ENCODE measurements at places on chromosomes 5 and 9.

DNA sequence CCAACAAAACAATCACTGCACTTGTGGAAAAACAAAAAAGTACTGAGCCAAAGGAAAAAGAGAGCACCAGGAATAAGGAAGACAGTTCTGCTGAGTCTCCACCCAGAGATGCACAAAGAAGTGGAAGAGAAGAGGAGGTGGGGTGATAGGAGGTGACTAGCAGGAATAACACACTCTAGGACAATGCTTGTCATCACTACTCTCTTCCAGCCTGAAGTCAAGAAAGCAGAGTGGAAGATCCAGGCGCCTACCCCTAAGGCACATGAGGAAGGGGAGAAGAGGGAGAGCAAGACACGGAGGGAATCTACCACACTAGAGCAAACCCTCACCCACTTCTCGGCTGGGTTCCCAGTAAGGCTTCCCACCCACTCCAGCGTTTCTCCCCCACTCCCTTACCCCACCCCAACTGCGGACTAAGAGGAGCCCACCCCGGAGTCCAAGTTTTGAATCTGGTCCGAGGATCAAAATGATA, 1.7 kb downstream of the SLIT3 start:
- no peak for DNase-seq

DNA sequence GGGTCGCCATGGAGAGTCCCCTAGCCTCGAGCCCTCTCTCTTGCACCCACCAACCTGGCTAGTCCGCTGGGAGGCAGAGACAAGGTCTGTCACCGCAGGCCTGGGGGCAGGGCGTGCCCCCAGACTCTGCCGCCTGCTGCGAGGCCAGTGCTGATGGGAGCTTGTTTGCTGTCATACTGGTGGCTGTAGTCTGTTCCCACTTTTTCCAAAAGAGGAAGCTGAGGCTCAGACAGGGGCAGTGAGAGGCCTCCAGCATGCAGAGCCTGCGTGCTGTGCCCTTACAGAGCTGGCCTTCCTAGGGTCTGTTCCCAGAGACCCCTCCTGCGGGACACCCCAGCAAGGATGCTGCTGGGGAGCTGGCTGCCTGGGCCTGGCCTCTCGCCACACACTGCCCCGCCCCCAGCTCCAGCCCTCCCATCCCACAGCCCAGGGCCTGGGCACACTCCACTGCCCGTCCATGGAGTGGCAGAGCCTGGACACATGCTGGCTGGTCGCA, 21.0 kb upstream of the SUSD3 start:
- DNase-seq, result no peak

DNA sequence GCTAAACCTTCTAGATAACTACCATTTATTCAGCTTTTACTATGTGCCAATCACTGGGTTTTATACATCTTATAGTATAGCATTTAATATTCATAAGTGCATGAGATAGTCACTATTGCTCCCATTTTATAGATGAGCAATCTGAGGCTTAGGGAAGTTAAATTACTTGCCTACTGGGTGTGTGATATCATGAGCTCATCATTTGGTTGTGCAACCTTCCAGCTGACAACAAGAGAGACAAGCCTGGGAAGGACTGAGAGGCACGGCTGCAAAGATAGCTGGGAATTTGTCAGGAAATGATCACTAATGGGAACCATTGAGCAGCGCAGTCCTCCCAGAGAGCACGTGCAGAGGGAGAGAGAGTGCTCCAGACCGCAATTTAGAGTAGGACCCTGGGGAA, 481.6 kb upstream of the KIF2A start:
- DNase-seq, result no peak

DNA sequence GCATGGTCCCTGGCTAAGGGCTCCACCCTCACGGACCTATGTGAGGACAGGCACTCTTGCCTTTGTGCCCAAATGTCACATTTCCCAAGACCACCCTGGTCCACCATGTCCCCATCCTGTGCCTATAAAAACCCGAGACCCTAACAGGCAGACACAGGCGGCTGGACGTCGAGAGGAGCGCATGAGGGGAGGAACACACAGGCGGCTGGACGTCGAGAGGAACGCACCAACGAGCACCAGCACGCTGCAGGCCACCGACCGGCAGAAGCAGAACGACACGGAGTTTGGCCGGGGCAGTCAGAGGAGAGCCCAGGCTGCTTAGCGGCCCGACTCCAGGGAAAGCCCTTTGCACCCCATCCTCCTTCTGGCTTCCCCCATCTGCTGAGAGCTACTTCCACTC, 119.9 kb downstream of the ADAMTS2 start:
- DNase-seq, result no peak

DNA sequence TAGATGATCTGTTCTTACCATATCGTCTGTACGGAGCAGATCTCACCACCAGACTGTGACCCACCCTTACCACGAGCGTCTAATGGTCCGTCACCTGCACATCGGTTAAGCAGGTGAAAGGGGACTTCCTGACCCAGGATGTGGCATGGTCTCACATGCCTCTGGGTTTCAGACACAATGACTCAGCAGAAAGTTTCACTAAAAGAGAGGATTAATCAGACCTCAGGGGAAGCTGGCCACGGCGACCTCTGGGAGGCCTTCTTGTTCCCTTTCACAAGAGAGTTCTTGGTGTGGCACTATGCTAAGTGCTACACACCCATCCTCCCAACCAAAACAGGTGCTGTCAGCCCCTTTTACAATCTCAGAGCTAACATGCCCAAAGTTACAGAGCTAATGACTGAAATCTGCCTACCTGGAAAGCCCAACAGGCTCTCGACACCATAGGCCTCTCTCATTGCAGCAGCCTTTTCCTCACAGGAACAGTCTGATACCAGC, 41.6 kb downstream of the ADAMTS12 start:
- no peak for DNase-seq

- no peak for DNase-seq
These were observed 232.3 kb upstream of the PTGER4 start for GRCh38 chr5:40447438-40447837.

DNA sequence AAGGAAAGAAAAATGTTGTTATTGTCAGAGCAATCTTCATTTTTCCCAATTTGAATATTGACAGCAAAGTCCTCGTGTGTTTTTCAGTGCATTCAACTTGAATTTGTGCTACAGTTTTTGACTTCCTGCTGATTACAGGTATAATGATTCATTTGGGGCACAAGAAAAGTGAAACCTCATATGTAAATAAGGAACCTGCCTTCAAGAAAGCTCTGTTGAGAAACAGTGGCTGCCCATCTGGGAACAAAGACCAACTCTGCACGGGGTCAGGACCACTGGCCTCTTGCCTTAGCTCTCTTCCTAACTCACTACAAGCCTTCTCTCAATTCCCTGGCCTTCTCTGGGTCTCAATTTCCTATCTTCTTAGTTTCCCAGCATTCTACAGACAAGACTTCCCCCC, 21.0 kb downstream of the TIMD4 start:
- DNase-seq, result no peak

DNA sequence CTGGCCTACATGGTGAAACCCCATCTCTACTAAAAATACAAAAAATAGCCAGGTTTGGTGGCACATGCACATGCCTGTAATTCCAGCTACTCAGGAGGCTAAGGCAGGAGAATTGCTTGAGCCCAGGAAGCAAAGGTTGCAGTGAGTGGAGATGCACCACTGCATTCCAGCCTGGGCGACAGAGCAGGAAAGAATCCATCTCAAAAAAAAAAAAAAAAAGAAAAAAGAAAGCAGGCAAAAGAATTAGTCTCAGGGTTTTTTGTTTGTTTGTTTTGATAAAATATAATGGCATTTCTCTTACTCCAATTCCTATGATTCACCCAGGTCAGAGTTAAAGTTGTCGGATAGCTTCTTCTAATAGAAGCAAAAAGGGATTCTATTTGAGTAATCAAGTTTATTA, 67.0 kb upstream of the ATG10 start:
- no peak for DNase-seq

GRCh38 chr5:135553688-135554462, 18.1 kb upstream of the NEUROG1 start:
- DNase-seq, result peak; percentile 68

- DNase-seq, result no peak
These were observed 166.8 kb downstream of the NNT start for GRCh38 chr5:43769571-43770355.

DNA sequence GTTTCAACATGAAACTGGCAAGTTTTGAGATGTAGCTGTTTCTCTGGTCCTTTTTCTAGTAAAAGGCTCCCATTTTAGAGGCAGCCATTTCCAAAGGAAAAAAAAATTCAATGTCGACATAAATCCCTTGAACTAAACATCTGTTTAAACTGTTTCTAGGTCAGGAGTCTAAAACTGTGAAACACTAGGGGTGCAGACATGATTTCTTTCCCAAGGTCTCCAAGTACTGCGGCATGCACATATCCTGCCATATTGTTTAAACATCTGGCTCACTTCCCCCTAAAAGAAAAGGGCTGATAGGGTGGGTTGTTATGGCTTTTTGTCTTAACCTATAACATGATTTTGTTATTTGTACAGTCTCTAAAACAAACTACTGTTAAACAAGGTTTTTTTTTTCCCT, 51.1 kb downstream of the NFIB start:
- DNase-seq, result no peak

DNA sequence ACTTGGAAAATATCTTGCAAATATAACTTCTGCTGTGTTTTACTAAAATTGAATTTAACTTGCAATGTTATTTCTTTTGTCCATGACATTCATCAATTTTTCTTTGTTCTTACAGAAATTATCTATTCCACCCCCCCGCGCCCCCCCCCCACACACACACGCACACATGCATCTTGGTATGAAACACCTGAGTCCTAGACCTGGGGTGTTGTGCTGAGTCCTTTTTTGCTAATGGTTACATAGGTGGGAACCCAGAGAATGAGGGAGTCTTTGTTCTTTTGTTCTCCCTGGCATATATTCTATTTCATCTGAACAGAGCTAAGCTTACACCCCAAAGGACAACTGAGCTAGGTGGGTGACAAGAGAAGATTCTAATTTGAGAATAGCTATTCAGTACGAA, 308.9 kb downstream of the CWC27 start:
- DNase-seq, result no peak

- no peak for DNase-seq
These were observed 296.7 kb downstream of the ARL15 start for GRCh38 chr5:54013556-54014194.

DNA sequence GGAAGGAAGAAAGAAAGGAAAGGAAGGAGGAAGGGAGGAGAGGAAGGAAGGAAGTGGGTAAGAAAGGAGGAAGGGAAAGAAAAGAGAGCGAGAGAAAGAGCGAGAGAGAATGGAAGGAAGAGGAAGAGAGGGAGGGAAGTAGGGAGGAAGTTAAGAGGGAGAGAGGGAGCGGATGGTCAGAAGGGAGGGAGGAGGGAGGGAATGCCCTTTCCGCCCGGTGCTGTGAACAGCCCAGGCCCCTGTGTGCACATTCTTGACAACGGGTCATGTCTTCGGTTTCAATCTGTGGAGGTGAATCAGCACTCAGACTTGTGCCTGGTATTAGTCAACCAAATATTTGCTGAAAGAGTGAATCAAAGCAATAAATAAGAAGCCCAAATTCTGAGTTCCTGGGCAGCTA, 39.2 kb downstream of the PRUNE2 start:
- no peak for DNase-seq

- DNase-seq, result no peak
These were observed 51.0 kb downstream of the JADE2 start for GRCh38 chr5:134576386-134577021.

- no peak for DNase-seq
These were observed 227.1 kb upstream of the HAPLN1 start for GRCh38 chr5:83947763-83948162.

All from HEK293T (cell line).